ENCODE measurements at places on chromosomes 3 and 15.

DNA sequence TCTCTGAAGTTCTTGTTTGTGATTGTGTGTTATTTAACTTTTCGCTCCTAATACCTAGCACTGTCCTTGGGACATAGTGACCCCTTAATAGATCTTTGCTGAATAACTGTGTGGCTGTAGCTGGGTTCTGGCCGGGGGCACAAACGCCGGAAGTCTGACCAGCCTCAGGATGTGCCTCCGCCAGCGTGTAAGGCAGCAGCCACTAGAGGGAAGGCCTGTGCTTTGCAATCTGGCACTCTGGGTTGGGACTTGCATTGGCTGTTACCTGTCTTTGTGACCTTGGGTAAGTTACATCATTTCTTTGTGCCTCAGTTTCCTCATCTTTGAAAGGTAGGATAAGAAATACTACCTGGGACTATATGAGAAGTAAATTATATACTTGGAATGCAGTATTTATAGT lies 158.7 kb downstream of the GHSR start:
- no peak for DNase-seq

DNA sequence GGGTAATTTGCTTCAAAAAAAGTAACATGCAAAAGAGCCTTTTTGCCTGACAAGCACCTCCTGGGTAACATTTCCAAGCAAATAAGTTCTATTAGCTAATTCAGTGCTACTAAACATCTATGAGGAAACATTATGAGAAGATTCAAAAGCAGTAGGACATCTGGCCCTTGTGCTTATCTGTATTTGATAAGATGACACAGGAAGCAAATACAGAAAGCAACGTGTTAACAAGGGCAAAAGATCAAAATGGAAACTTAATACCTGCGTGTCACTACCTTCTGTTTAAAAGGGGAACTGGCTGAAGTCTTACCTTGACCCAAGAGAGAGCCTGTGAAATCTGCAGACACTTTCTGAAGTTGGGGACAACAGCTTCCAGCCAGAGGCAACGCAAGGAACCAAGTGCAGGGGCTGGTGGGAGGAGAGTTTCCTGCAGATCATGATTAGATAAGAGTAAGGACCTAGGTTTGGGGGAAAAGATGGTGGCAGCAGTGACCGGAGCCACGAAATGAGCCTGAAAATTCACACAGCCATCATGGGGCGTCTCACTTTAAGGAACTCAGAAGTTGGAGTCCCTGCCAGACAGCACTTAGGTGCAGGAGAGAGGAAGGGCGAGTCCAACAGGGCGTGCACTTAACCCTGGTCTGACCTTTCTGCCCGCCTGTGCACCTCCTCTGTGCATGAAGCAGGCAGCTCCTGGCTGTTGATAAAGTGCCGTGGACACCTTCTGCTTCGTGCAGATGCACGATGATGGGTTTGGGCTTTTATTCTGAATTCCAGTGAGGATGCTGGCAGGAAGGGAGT lies 153.6 kb upstream of the BHLHE40 start:
- DNase-seq: no peak

- DNase-seq: no peak
Observed at GRCh38 chr3:88263417-88264100, 113.8 kb downstream of the C3orf38 start.

DNA sequence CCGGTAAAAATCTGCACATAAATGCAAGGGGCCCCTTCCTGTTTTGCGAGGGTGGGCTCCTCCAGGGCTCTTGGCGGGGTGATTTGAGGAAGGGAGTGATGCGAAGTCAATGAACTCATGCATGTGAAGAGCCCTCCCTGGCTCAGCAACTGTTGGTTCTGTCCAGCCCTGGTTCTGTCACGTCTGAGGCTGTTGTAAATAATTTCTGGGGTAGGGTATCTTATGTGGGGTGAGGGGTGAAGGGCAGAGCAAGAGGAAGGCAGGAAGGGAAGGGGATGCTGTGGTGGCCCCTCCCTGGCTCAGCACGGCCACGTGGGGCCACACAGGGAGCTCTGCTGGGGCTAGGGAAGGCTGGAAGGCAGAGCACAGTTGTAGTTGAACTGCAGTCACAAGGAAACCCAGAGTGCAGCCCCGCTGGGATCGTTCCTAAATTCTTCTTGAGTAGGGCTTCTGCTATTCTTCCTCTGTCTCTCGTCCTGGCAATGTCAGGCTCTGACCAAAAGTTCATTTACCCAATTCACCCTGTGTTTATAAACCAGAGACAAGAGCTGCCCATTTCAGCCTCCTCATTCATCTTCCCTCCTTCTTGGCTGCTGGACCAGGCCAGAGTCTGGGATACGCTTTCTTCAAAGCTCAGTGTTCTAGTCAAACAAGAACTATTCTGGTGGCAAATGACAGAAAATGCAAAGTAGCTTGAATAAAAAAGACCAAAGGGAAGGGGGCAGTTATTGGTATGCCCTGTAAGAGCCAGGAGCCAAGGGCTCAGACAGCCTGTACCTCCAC lies 14.8 kb upstream of the TOPBP1 start:
- no peak for DNase-seq

DNA sequence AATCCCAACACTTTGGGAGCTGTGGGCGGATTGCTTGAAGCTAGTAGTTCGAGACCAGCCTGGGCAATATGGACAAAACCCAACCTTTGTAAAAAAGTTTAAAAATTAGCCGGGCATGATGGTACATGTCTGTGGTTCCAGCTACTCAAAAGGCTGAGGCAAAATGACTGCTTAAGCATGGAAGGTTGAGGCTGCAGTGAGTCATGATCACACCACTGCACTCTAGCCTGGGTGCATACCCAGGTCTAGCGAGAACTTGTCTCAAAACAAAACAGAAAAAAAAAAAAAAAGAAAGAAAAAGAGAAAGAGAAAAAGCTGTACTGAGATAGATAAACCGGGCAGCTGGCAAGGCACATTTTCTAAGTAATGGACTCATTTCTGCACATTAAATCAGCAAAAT lies 10.6 kb downstream of the ARPP19 start:
- no peak for DNase-seq

DNA sequence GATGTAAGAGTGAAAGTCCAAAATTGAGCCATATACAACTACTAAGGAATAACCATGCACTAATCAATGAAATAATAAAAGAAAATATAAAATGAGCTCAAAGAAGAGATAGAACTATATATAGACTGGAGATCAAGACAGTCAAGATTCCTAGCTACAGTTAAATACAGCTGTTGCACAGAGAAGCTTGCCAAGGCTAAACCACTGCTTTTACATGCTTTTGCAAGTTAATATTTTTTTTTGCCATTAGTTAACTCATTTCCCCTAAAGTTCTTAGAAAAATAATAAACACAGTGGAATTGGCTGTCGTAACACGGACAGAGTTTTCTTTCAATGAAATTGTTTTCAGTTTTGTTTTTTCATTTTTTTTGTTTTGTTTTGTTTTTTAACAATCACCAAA lies 123.0 kb downstream of the VGLL3 start:
- peak; percentile 12 for DNase-seq

DNA sequence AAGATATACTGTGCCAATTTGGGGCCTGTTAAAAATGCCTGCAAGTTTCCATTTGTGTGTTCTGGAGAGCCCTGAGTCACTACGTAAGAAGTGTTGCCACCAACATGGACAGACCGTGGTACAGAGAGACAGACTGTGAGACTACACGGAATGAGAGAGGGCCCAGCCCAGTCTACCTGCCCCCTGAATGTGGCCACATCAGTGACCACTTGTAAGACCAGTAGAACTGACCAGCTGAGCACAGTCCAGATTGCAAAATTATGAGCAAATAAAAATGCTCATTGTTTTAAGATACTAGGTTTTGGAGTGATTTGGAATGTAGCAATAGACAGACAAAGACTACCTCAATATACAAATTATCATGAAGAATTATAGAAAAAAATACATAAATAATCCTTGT lies 42.0 kb downstream of the ATR start:
- DNase-seq: no peak

DNA sequence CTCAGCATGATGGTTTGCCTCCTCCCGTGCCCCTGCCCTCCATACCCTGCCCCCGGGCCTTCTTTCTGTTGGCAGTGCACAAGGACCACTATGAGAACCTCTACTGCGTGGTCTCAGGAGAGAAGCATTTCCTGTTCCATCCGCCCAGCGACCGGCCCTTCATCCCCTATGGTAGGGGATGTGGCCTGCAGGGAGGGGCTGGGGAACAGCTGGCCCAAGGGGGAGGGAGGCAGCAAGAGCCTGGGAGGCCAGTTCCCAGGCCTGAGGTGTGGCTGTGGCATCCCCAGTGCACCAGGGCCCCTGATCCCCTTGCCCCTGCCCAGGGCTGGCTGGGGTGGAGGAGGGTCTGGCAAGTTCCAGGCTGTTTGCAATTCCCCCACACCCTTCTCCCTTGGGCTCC lies 2.6 kb upstream of the PLA2G4B start:
- no peak for DNase-seq

GRCh38 chr15:56693761-56694160 lies 39.5 kb downstream of the ZNF280D start:
- DNase-seq: peak; percentile 16

DNA sequence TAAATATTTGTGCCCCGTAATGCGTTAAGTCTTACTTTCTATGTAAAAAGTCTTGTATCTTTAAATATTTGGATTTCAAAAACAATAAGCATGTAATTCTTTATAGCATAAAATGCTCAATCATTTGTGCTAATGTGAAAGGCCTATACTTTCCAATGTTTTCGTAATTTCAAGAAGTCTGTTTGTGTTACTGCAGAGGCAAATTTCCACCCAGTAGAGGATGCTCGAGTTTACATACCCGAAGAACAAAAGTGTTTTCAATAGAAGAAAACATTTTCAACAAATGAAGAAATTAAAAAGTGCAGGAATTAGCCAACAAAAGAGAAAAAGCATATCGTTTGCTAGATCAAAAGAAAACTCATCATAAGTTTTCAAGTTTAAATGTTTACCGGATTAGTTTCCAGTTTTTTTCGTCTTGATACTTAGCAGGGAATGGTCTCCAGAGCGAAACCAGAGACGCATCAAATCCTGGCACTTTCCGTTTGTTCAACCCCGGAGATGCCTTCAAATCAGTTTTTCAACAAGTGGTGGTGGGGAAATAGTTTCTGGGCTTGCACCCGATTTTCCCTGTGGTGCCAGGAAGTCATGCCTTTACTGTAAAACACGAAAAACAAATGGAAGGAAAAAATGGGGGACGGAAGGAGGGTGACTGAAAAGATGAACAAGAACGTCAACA lies 1.0 kb downstream of the CGGBP1 start:
- DNase-seq: peak; percentile 9

DNA sequence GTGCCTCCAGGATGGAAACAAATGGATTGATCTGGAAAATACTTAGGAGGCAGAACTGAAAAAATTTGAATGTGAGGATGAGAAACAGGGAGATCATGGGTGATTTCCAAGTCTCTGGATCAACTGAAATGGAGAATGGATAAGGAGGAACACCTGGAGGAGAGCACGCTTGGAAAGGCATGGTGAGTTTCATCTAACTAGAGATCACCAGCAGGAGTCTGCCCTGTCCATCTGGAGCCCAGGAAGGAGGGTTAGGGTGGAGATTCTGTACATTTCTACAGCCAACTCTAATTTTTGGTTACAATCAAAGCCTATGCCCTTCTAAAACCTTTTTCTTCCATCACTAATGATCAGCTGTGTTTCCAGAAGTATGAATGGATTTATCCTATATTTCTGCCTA lies 995.9 kb upstream of the CFAP20DC start:
- DNase-seq: no peak

DNA sequence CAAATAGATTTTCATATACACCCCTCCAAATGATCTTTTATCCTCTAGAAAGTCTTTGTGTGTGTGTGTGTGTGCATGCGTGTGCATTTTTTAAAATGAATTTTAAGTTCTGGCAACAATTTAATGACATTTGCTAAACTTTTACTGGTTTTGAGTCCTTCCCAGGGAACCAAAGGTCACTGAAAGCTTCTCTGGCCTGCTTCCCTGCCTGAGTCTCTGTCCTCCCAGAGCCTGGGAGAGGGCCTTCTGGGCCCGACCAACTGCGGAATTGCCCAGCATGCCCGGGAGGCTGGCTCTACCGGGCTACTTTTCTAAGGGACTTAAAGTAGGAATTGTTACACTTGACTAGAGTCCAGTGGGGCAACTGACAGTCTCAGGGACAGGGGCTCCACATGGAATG lies 7.4 kb upstream of the RBPMS2 start:
- no peak for DNase-seq

DNA sequence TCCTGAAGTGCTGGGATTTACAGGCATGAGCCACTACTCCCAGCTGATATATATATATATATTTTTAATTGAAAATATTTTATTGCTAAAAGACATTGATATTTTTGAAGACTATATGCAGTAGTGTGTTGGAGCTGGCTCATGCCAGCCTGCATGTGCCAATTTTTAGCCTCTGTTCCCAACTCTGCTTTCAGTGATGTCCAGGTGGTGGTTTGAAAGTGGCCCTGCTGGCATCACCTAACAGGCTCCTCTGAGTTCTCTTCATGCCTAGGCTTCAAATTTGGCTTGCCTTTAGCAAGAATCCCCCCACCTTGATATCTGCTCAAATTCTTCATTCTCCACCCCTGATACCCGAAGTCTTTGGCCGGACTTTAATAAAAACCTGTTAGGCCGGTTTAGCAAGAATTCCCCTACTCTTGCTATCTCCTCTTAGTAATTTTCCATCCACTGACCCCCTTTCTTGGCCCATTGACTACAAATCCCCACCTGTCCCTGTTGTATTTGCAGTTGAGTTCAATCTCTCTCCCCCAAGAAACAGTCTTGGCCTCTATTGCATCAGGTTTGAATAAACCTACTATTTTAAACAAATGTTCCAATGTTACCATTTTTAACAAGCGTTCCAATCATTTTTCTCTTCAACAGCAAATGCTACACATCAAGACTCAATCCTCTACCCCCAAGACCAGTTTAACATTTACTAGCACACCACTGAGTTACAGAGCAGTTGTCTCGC lies 23.9 kb upstream of the CTSH start:
- no peak for DNase-seq

DNA sequence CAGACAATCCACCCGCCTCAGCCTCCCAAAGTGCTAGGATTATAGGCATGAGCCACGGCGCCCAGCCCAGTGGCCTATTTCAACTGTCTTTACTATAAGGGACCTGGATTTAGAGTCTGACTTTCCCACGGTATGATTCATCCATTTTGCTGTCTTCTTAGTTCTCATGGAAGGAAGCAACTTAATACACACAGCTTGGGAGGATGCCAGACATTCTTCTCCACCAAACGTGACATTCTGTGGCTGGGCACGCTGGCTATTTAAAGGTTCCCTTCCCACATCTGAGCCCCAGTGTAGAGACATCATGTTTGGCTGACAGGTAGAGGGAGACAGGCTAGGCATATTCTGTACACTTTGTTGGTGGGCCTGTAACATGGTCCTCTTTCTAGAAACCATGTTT lies 26.2 kb downstream of the FAM43A start:
- peak; percentile 20 for DNase-seq

DNA sequence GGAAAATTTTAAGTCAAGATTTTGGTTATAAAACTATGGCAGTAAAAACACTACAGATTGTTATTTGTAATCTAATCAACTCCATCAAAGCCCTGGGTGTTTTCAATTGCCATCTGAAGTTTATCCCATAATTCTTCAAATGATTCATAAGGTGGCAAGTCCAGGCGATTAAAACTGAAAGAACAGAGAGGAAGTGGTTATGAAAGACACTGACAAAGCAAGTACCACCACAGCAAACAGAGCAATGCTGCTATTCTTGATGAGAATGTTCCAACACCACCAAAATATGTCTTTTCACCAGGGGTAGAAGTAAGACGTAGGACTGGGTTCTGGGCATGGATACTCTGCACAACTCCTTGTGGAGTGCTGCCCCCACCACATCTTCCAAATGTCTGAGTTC lies 86.9 kb upstream of the PRTG start:
- no peak for DNase-seq
